NCI-H446 (cell line): ENCODE measurements at places on chromosomes 6 and 20.

GRCh38 chr20:48928832-48929725 lies 7.6 kb downstream of the ARFGEF2 start:
- no peak for DNase-seq

DNA sequence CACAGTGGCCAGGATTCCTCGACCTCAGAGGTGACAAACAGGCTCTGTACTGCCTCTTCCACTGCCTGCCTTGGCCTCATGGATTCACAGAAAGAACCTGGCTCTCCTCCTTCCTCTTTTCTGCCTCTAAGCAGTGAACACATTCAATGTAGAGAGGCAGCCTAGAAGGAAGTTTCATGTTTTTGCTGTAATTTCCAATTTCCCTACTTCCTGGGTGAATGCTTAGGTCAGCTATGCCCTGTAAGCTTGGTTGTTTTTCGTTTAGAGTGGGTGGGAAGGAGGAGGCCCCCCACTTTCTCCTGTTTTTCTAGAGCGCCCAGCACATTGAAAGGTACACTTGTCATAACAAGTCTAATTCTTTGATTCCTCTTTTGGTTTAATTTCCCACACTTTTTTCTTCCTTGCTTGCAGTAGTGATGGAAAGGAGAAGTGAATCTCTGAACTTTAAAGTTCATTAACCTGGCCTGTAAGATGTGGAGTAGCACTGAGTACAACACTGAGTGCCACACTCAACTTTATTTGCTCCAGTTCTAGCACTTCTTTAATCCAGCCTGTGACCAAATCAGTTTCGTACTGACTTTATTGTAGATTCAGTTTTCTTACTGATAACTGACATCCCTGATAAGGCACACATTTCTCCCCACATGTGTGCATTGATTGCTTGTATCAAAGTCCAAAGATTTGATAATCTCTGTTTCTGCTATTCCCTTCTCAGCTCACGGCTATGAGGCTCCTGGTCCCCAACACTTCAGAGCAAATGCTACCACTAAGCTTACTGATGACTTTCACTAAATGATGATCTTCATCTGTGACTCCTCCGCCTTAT lies 100.0 kb upstream of the MAN1A1 start:
- DNase-seq: no peak

DNA sequence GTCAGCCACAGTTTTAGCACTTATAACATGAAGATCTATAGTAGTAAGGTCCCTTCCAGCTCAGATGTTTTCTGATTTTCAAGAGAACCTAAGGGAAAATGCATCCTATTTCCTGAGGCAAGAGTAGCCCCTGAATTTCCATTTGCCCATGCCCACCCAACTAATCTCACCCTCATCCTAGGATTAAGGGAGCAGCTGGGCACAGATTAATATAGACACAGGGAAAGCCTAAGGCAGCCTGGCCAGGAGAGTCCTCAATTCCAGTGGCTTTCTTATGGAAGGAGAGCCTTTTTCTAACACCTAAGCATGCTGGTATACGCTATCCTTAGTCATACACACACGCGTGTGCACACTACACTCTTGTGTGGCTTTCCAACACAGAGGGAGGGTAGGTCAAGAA lies 1.5 kb downstream of the APOBEC2 start:
- no peak for DNase-seq

DNA sequence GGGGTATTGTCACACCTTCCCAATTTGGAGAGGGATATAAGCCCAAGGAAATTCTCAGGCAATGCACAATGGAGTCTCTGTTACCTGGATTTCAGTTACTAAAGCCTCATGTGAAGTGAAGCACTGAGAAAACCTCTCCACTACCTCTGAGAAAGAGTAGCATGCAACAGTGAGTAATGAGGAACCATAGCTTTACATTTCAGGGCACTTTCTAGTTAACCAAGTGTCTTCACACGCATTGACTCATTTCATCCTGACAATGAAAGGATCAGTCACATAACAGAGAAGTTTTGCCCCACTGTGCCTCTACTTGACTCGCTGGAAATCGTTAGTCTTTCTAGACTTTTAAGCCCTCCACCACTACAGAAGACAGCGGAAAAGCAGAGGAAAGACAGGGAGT lies 86.2 kb upstream of the ARID1B start:
- no peak for DNase-seq

DNA sequence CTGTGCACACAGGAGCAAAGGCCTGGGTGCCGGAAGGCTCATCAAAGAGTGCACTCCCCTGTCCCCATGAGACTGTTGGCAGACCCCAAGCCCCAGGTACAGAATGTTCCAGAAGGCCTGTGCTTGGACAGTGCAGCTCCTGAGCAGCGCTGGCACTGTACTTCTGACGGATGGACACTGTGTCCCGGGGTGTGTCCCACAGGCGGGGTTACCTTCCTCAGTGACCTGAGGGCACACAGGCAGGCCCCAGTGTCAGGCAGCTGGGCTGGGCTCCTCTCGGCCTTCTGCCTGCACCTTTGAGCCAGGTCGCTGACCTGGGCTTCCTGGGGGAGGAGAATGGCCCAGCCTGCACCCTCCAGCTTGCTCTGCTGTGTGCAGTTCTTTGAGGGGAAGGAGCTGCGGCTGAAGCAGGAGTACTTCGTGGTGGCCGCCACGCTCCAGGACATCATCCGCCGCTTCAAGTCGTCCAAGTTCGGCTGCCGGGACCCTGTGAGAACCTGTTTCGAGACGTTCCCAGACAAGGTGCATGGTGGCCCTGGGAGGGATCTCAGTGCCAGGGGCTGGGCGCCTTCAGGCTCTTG lies 30.1 kb downstream of the PYGB start:
- DNase-seq: no peak

DNA sequence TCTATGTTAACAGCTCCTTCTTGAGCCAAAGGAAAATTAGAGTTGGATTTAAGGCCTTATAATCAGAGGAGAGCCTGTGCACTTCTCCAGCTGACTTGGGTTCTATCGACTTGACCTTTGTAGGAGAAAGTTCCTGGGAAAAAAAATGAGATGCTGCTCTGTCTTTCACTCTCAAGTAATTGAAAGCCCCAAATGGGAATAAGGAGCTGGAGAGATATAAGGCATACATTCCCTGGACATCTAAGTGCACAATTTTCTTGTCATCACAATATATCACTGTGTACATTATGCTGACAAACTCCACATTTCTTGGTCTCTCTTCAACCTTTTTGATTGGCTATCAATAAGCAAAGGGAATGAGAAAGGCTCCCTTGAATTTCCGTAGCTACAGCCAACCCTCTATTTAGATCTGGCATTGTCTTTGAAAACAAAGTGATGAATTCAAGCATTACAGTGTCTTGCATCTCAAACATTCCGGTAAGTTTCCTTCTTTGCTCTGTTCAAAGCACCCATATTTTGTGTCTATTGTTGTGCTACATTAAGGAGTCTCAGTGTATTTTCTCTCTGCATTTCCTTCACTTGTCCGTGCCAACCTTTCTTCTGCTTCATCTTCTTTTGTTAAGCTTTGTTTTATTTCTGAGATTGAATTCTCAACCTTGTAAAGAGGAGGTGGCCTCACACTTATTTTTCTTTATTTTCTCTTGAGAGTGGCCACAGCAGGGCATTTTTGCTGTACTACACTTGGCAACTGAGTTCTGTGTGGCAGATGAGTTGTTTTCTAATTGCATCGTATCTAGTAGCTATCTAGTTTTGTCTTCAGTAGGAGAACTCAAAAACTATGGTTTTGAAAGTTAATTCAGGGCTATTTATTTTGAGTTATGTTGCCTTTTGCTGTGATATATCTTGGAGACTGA lies 450.3 kb upstream of the MAN1A1 start:
- DNase-seq: no peak
